Cardiac muscle cell (in vitro differentiated cells and primary cell): ENCODE measurements at places on chromosomes 16 and 17.

GRCh38 chr17:68248199-68248825 is 469 bp downstream of the AMZ2 start:
- peak; percentile 73 for DNase-seq

DNA sequence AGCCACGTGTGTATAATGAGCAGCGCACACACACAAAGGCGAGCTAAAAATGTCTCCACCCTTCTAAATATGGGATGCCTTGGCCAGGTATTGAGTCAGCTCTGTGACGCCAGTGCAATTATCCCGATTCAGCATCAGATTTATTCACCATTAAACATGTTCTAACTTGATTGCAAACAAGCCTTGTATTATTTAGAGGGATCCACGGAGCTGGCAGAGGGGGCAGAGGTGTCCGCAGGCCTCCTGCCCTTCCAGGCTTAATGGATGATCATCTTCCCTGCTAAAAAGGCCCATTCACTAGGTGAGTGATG is 591.7 kb downstream of the MAF start:
- DNase-seq, result no peak

- DNase-seq, result no peak
Measured at GRCh38 chr16:88977018-88977811, at the start of gene CBFA2T3. CBFA2T3 (minus strand) TSS chr16:88977207; CDS start chr16:88976807, 400 bp downstream.

DNA sequence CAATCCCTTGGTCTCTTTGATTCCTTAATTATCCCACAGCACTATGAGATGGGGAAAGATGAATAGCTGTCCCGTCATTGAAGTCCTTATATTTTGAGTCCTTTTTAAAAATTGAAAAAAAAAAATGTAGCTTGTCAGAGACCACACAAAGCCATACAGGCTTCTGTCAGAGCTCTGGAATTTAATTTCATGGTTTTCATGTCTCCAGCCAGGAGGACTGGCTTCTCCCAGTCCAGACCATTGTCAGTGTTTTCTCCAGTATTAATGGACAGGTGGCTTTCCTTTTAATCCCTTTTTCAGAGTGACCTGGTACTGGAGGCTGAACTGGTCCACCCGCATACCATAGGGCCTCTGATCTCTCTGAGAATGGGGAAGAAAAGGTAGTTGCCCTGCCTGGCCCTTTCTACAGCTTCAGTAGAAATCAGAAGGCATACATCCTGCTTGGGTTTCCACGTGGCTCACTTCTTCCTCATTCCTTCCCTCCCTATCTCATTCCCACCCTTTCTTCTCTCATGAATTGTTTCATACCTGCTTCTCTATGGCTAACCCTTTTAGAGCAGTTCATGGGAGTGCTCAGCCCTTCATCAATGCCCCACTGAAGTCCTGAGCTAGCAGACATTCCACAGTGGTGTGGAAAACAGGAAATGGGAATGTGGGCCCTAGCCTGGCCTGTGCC is 29.1 kb downstream of the TRIM16 start:
- DNase-seq, result no peak

GRCh38 chr17:72967277-72967970 is 125.1 kb downstream of the SLC39A11 start:
- DNase-seq, result no peak

- no peak for DNase-seq
Measured at GRCh38 chr16:73013974-73014373, 34.0 kb downstream of the ZFHX3 start.

DNA sequence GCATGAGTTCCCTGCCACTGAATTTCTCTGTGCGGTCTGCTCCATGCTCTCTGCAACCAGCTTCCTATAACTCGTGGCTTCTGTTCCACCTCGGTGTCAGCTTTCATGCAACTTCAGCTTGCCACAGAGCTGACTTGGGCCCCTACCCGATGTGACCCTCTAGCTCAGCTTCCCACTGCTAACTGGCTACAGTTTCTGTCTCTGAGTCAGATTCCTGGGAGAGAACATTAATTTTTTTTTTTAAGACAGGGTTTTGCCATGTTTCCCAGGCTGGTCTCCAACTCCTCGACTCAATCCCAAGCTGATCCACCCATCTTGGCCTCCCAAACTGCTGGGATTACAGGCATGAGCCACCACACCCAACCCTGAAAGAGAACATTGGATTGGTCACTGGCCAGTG is 35.5 kb upstream of the PSMD7 start:
- DNase-seq, result no peak

GRCh38 chr16:50102051-50102746 is 36.4 kb downstream of the HEATR3 start:
- no peak for DNase-seq
